CD4-positive, CD25-positive, alpha-beta regulatory T cell (primary cell): ENCODE measurements at places on chromosomes 6 and 20.

GRCh38 chr6:64085126-64085525 lies 449.5 kb downstream of the PHF3 start:
- DNase-seq: no peak

- no peak for DNase-seq
Observed at GRCh38 chr6:29624520-29624961, 8.4 kb downstream of the GABBR1 start.

- DNase-seq: no peak
Observed at GRCh38 chr20:54364919-54365318, 110.5 kb upstream of the DOK5 start.

GRCh38 chr6:14399635-14400034 lies 282.1 kb downstream of the CD83 start:
- no peak for DNase-seq

- DNase-seq: no peak
Observed at GRCh38 chr6:47159763-47160162, 117.6 kb upstream of the ADGRF1 start.

DNA sequence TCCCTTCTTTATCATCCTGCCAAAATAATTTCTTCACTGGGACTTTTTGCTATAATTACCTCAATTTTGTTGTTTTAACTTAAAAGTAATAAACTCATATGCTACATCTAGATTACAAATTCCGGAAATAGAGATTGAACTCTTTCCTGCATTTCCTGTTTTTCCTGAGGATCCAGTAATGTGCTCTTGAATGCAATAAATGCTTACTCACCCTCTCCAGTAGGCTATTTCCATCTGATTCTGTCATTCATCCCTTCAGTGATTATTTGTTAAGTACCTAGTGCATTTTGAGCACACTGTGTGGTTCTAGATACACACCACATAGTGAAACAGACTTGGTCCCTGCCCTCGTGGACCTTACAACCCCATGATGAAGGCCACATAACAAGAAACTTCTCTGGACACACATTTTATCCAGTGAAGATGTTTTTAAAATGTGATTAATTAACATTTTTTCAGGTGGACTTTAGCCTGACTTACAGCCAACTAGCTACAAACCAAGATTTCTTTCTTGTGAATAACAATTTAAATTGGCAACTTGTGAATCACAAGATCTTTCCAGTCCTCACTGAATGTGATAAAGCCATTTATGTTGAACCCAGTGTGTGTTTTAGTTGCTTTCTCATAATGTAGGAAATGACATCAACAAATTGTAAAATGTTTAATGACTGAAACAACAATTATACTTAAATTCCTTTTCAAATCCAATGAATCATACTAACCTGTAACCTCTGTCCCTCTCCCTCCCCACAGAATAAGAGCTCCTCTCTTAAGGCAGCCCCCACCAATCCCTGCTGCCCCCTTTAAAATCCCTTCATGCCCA lies 272.3 kb downstream of the KHDC1L start:
- DNase-seq: no peak
